ENCODE measurements at places on chromosomes 11 and 22. TPM values are rescaled to one million over a fixed set of nuclear protein-coding genes. Genes with fewer than 3 reads are reported as not detected.

Gene AMOTL1
- 118 TPM for total RNA-seq

Gene GRAP2
- total RNA-seq, result not detected

Gene ACRV1
- not detected for total RNA-seq

Gene NAALADL1
- 5.8 TPM for total RNA-seq

Gene PGA4
- not detected for total RNA-seq
